ENCODE measurements at places on chromosomes 13 and 19. TPM values are rescaled to one million over a fixed set of nuclear protein-coding genes. Genes with fewer than 3 reads are reported as not detected.

Gene LHB
- not detected for total RNA-seq

Gene ZNF888
- 5.5 TPM for total RNA-seq

Gene OR7E24
- total RNA-seq = not detected

Gene AMER2
- total RNA-seq = 161 TPM

Gene ZNF566
- 60.7 TPM for total RNA-seq

Gene FFAR3
- total RNA-seq = not detected

DNA sequence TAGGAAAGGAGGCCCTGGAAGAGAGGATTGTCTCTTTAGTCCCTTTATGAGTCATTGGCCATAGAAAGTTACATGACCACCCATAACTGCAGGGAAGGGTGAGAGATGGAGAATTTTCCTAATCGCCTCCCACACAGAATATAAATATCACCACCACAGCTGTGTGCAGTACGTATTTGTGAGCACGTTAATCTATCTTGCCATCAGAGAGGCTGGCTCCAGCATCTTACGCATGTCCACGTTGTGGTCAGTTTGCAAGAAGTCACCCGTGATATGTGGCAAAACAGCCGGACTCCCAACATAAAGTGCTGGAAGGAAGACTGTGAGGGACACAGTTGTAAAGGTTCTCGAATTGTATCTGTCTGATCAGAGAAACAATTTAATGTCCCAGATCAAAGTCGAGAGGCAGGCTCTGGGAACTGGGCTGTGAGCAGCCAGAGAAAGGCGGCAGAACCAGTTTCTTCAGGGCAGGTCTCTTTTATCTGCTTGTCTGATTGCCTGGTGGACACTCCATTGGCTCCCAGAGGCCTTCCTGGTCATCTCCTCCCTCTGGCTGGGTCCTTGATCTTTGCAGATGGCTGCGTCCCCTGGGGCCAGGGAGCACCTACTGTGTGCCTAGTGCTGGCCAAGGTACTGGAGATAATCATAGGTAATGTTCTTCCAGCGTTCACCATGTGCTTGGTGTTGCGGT, 74.9 kb downstream of the SIPA1L3 start:
- DNase-seq = no peak

GRCh38 chr19:49570138-49570856, 10.1 kb downstream of the NOSIP start:
- DNase-seq = no peak

DNA sequence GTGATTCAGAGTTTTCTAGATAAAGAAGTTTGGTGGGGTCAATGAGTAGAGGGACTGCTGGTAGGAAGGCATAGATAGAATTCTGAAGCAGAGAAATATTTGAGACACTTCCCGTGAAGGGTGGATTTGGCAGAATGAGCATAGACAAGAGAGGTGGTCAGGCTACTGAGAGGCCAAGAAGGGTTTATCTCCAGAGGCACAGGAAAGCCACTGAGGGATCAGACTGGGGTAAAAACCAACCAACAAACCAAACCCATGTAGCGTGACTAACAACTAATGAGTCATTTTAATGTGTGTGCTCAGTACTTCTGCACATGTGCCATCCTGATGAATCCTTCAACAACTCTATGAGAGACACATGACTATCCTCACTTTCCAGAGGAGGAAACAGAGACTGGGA, 60.0 kb upstream of the SERP2 start:
- DNase-seq = no peak

- DNase-seq = no peak
Observed at GRCh38 chr13:98842070-98842469, 89.6 kb upstream of the SLC15A1 start.

DNA sequence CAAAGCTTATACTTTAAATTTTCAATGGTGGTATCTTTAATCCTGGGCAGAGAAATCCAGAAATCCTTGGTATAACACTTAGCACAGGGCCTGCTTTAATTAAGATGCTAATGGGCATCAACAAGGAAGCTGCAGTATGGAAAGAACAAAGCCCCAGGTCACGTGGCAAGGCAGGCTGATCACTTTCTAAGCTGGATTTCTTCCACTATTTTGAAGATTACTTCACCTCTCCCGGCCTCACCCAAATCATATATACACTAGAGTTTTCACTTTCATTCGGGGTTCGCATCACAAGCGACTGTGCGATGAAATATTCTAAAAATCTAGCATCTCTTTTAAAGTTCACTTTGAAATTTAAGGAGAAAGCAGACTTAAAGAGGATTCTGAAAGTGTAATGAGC, 71.8 kb downstream of the STARD13 start:
- DNase-seq = no peak

DNA sequence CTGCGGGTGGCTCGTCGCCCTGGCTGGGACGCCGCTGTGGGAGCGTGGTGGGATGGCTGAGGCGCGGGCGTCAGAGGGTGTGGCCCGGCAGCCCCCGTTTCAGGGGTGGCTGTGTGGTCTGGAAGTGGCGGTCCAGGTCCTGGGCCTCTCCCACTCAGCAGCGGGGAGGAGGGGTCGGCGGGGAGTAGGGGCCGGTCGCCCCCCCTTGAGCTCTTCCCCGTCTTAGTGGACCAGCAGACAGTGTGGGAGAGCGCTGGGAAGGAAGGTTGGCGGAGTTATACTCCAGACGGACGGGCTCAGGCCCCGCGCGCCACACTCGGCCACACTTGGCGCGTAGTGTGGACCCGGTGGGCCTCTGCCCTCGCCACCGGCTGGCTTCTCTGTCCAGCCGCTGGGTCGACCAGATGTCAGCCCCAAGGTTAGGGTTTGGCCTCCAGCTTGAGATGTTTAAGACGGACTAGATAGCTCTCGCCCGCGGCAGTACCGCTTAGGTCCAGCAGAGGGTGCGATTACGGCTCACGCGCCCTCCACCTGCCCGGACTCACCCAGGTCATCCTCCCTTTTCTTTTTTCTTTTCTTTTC, 21.7 kb upstream of the ZNF429 start:
- no peak for DNase-seq

DNA sequence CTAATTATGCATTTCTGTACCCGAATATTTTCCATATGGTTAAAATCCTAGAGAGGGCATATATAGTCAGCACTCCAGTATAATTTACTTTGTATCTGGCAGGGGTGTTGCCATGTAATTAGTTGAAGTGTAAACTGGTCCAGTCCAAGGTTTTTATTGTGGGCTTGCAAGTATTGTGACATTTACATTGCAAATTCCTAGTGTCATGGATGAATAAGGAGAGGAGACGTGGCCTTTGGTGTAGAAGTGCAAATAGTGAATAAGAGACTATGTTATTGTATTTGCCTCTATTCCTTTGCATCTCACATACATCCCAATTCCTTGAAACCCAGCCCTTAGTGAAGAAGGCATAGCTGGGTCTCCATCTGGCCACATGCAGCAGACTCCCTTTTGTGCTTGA, 330.6 kb downstream of the ATP8A2 start:
- no peak for DNase-seq

GRCh38 chr19:32330213-32330857, 15.1 kb upstream of the ZNF507 start:
- DNase-seq = no peak

DNA sequence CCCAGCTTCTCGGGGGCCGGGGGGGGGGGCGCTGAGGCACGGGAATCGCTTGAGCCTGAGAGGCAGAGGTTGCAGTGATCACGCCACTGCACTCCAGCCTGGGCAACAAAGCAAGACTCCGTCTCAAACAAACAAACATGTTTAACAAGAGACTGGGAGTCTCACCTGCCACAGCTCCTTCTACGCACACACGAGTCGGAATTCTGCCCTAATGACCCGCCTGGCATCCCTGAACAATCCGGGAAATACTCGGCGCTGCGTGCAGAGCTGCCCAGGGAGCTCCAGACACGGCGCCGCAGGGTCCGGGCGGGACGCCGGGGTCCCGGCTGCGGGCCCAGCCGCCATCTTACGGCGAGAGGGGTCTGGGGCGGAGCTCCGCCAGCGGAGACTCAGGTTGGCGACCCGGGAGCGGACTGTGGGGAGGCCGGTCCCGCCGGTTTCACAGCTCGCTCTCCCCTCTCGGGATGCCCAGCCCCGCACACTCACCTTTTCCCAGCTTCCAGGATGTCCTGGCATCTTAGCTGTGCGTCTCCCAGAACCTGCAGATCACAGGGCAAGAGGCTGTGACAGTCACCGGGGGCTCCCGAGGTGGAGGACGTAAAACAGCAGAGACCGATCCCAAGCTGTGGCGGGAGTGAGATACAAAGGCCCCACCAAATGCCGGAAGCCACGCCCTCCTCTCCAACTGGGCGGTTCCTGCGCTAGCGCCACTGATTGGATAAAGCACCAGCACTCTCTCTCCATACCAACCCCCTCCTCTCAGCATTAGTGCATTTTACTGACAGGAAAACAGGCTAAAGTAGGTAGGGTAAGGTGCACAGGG, 23.6 kb upstream of the ZNF724 start:
- peak; percentile 88 for DNase-seq

DNA sequence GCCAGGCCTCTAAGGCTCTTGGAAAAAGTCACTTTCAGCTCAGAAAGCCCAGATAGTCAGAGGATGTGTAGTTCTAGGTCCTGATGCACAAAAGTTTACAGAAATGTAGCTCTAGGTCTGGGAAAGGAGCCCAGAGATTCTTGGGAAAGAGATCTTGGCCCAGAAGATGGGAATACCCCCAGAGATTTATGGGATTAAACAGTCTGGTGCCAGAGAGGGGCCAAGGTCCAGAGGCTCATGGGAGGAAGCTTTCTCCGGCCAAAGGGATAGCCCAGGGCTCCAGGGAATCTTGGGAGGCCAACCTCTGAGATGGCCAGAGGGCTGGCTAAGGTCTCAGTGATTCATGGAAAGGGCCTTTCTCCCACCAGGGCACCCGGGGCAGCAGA, 15.2 kb downstream of the BCAT2 start:
- DNase-seq = no peak

GRCh38 chr13:89846926-89847585, 1500.4 kb upstream of the MIR17HG start:
- no peak for DNase-seq

DNA sequence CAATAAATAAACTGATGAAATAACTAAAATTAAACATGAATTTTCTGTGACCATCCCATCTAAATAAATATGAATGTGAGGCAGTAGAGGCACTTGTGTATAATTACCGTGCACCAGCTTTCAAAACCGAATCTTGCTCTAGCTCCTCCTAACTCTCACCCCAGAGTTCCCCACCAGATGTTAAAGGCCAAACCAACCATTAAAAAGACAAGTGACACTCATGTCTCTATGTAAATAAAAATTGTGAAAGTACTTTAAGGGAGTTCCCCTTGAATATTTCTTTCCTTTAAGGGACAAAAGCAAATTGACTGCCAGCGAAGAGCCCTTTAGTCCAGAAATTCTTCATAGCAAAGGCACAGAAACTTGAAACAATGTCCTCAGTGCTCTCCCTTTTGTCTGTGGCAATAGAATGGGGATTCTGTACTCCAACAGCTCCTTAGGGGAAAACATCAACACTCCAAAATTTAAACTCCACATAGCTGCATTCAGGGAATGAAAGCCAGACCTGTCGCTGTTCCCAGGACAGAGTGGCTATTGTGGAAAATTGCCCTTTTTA, 101.7 kb upstream of the SOX21 start:
- DNase-seq = no peak

DNA sequence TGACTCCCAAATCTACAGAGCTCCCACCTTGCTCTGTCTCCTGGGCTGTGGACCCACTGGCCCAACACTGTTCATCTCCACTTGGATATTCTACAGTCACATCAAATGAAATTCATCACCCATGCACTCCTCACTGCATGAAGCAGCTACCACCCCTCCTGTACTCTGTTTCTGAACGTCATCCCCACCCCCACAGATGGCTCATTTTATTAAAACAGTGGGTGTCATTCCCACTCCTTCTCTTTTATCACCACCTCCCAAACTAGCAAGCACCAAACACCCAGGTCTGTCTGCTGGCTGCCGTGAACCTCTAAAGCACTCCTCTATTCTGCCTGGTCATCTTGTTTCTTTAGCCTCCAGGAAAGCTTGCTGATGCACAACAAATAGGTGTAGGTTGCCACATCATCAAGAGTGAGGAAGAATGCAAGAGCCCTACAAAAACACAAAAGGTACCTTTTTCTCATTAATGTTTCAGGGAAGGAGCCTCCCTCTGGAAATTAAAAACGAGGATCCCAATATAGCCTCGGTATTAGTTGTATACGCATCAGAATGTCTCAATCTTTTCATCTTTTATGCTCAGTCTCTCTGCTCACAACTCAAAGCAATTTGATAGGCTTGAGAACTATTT, 91.8 kb downstream of the MIPEP start:
- no peak for DNase-seq

DNA sequence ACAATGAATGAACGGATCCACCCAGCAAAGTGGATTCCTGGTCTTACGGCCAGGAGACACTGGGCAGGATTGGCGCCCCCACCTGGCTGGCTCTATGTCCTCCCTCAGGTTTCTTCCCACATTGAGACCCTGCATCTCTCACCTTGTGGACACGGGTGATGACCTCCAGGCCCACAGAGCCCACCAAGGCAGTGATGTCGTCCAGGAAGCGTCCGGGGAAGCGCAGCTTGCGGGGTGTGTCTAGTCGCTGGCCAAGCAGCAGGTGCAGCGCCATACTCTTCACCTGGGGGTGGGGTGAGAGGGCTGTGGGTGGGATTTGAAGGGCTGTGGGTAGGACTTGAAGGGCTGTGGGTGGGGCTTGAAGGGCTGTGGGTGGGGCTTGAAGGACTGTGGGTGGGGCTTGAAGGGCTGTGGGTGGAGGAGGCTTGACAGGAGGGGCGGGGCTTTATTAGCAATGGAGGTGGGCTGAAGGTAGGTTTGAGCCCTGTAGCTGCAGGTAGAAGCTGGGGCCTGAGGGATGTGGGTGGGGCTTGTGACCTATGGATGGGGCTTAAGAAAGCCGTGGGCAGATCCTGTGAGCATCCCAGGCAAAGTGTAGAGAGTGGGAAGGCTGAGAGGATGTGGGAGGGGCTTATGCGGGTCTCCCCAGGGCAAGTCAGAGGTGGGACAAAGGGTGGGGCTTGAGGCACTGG, 12.1 kb upstream of the ANGPTL8 start:
- no peak for DNase-seq

DNA sequence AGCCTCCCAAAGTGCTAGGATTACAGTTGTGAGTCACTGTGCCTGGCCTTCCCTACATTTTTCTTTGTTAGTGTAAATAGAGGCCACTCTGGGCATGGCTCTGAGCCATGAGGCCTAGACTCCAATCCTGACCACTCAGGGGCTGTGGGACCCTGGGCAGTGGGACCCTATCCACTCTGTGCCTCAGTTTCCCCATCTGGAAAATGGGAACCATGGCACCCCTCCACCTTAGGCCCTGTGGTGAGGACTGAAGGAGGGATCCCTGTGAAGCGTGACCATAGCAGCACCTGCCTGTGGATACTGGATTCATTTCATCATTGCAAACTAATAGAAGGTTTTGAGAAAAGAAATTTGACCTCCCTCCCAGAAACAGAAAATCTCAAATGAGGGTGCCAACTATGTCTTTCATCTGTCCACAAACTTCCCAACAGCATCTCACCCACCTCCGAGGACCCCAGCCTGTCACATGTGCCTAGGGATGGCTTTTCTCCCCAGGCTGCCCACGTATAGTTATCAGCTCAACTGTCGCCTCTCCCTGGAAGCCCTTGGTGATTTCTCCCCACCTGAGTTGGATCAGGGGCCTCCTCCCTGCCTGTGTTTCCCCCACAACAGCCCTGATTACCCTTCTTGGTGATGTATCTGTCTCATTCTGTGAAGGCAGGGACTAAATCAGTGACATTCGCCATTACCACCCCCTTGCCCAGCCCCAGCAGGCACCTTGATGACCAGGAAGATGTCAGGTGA, 5.6 kb downstream of the ANGPTL8 start:
- DNase-seq = no peak
